ENCODE measurements at places on chromosomes 5 and 9.

DNA sequence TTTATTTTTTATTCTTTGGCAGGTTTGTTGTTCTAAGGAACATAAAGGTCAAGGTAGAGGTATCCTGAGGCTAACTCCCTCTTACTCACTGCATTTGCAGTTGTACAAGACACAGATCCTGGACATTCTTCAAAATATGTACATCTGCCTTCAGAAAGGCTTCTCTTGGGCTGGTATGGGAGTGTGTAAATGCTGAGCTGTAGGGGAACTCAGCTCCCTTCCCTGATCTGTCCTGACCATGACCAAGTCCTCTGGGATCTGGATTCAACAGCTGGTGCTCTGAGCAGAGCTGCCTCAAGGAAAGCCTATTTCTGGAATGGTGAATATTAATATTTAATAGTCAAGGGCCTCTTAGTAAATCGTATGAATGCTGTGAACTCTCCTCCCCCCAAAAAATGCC, 117.4 kb downstream of the PRKACG start:
- no peak for DNase-seq

DNA sequence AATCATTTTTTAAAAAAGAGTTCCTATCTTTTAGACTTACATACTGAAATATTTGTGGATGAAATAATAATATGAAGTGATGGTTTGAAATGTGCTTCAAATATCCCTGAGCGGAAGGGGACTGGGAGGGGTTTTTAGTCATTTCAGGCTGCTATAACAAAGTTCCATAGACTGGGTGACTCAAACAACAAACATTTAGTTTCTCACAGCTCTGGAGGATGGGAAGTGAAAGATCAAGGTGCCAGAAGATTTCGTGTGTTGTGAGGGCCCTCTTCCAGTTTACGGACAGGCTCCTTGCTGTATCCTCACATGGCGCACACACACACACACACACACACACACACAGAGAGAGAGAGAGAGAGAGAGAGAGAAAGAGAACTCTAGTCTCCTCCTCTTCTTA, 27.1 kb upstream of the TEX10 start:
- DNase-seq = no peak

DNA sequence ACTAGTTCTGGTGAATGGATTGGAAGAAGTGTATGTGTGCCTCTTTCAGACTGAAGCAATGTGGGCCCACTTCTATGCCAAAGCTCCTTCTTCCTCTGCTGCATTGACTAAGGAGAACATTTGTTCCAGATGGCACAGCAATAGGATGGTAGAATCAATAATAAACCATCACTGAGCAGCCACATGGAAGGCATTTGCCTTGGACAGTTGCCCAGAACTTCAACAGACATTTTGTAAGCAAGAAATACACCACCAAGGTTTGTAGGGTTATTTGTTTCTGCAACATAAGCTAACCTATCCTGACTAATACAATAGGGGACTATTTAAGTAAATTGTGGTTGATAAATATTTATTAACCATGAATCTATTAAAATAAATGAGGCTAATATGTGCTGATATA, 37.7 kb upstream of the CSNK1G3 start:
- no peak for DNase-seq

GRCh38 chr9:13974891-13975290, 339.1 kb downstream of the NFIB start:
- no peak for DNase-seq

DNA sequence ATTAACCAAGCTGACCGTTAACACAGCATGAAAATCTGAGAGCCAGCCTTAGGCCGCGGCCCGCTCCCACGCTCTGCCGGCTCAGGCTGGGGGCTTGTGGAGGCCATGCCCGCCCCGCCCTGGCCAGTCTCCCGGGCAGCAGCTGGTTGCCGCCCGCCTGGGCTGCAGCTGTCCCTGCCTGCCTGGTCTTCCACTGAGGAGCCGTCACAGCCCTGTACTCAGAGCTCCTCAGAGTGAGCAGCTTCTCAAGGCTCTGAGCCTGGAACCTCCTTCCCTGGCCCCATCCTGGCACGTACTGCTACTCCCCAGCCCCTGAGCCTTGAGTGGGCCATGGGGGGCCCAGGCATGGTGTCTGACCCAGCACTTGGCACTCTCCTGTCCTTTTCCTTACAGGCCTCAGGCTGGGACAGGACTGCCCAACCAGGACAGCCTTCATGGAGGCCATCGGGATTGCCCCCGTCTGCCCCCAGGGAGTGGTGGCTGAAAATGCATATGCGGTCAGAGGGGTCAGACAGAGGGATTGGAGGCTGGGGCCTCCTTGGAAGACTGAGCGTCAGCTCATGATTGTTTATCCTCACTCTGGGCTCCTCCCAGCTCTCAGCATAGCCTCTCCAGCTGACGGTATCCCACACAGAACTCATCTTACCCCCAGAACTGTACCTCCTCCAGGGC, 11.9 kb downstream of the FGFR4 start:
- no peak for DNase-seq

- no peak for DNase-seq
Measured at GRCh38 chr5:16457853-16458252, 7.7 kb downstream of the ZNF622 start.

DNA sequence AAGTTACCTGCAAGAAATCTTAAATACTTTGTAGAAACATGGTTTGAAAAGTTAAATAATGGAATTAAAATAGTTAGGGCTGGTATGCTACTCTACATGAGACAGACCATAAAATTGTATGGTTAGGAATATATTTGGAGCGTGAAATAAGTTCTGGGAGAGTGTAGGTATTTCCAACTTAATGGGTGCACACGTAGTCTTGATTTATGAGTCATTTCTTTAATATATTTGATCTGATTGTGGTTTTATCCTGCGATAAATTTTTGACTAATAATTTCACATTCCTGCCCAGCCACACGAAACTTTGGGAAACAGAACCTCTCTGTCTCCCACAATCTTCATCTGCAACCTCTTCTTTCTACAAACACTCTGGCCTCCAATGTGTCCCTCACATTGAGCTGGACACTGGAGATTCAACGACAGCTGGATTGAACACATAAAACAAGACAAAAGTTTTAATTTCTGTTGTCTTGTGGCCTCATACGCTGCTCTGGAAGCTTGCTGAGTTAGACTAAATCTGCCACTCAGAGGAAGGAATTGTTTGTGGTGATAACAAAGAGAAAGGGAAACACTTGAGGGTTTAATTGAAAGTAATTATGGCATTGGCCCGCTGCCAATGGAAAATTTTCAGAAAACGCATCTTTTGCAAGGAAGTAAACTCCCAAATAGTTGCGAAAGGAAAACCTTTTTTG, 201.8 kb upstream of the ZNF608 start:
- no peak for DNase-seq

DNA sequence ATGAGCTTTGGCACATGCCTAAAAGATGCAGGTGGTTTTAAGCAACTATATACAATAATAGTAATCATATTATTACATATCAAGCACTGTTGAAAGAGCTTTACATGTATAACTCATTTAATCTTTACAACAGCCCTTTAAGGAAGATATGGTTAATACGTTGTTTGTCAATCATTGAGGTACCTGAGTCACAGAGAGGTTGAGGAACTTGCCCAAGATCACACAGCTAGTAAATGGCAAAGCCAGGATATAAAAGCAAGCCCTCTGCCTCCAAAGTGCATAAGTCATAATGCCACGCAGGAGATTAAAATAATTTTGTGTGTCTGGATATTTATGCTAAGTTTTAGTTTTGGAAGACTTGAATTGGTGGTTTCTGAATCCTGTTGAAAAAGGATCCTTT, 90.2 kb downstream of the DAPK1 start:
- no peak for DNase-seq

- no peak for DNase-seq
Measured at GRCh38 chr5:159774476-159775031, 141.7 kb upstream of the ADRA1B start.

- DNase-seq = no peak
Measured at GRCh38 chr5:56725711-56726411, 89.5 kb upstream of the MAP3K1 start.

GRCh38 chr5:87119588-87119987, 148.1 kb upstream of the RASA1 start:
- no peak for DNase-seq

DNA sequence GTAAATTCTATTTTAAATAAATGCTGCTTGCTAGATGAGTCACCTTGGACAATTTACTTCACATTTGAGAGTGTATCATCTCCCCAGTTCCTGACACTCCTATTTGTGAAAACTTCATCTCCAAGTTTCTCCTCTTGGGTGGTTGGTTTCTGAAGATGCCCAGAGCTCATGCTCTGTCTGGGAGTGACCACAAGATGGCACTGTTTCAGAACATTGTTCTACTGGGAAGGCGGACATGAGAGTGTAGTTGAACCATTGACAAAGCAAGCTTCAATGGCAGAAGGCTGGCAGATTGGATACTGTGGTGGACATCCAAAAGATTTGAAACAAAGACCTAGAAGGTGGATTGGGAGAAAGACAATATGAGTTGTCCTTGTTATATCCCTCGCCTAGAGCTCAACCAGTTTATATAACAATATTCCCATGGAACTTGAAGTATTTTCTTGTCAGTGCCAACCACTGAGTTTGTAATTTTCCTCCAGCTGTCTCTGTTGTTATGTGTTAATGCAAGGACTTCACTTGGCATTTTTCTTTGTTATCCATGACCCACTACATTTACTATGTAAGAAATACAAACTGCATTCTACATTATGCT, 234.3 kb upstream of the ANKH start:
- peak; percentile 55 for DNase-seq

DNA sequence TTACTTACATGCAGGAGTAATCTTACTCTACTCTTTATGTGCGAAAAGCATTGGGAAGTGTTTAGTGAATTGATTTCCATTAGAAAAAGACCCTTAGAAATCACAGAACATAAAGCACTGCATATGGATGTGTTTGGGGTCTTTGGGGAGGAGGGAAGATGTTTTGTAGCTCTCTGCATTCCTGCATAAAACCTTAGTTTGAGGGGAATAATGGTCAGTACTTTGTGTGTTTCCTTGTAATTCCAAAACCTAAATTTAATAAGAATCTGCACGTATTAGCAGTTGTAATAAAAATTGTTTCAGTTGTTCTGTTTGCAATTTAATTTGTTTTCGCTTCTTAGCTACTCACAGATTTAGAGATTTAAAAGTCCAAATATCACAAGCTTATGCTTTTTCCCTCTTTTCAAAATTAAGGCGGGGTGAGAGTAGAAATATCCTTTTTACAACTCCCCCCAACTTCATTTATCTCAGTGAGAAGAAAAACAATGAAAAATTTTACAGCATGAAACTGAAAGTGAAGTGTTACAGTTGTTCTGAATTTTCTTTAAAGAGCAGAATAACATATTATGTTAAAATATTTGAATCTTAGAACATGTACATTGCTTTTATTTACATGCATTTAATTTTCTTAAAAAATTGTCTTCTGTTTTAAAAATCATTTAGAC, 143.8 kb downstream of the SMARCA2 start:
- no peak for DNase-seq

Data from ureter (tissue), 1 donor.